ENCODE measurements at places on chromosomes 3 and 15. TPM values are rescaled to one million over a fixed set of nuclear protein-coding genes. Genes with fewer than 3 reads are reported as not detected.

ARRDC4 gene
- total RNA-seq: 7.2 TPM

DAZL gene
- 0.37 TPM for total RNA-seq

FBXW12 gene
- 0.20 TPM for total RNA-seq

CD80 gene
- not detected for total RNA-seq

SLC9C1 gene
- total RNA-seq: under 0.01 TPM

ROPN1 gene
- total RNA-seq: not detected

WDR93 gene
- not detected for total RNA-seq

MLF1 gene
- total RNA-seq: 4.4 TPM

LRRC34 gene
- 9.8 TPM for total RNA-seq

MORC1 gene
- total RNA-seq: not detected

ZCWPW2 gene
- not detected for total RNA-seq

FETUB gene
- not detected for total RNA-seq

USP19 gene
- 32.0 TPM for total RNA-seq

GP5 gene
- under 0.01 TPM for total RNA-seq

GOLGA8T gene
- not detected for total RNA-seq

ISLR2 gene
- not detected for total RNA-seq

CORO2B gene
- 27.6 TPM for total RNA-seq

SERINC4 gene
- 0.20 TPM for total RNA-seq

DISP2 gene
- total RNA-seq: under 0.01 TPM

ADIPOQ gene
- total RNA-seq: not detected

GRK7 gene
- total RNA-seq: not detected

SQOR gene
- 376 TPM for total RNA-seq

PROS1 gene
- total RNA-seq: 38.6 TPM

TNNC1 gene
- not detected for total RNA-seq

Measured in subcutaneous preadipocyte (primary cell).